ENCODE measurements at places on chromosomes 3 and 15.

DNA sequence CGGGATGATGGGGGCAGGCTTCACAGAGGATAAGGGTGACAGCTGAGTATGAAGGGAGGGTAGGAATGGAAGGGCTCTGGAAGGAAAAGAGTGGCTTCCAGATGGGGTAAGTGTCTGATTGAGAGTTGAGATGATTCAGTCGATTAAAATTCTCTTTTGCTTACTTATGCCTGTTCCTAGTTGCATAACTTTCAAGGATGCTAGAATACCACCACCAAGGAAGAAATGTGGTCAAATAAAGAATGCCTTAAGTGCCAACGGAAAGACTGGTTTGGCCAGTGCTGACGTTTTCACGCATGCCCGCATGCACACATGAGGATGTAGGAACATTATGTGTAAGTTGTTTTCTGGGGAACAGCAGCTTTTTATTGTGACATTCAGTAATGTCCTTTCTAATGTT, 263.4 kb upstream of the WNT5A start:
- DNase-seq = no peak

GRCh38 chr3:46520531-46520930, 22.8 kb downstream of the RTP3 start:
- no peak for DNase-seq

DNA sequence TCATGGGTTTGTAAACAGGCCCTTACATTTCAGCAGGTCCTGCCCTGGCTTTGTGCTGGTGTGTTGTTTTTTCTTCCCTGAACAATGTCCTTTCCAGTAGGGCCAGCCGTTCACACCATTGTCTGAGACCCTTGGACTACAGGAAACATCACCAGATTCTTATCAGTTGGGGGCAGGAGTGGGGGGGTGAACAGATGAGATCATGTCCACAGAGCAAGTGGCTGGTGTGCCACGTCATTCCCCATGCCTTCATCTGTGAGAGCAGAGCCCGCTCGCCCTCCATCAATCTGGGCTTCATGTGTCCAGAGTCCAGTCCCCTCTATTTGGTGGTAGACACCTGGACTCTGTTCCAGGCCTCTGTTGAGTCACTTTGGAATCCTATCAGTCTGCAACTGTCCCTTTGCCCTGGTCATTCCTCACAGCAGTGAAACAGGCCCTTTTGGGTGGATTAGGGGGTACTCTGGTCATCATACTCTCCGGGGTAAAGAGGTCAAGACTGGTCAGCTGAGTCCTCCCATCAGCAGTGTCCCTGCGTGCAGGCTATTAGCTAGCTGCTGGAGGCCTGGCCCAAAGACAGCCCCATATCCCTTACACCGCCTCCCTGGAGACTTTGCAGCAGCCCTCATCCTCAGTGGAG, 15.0 kb downstream of the SEMA3G start:
- no peak for DNase-seq

DNA sequence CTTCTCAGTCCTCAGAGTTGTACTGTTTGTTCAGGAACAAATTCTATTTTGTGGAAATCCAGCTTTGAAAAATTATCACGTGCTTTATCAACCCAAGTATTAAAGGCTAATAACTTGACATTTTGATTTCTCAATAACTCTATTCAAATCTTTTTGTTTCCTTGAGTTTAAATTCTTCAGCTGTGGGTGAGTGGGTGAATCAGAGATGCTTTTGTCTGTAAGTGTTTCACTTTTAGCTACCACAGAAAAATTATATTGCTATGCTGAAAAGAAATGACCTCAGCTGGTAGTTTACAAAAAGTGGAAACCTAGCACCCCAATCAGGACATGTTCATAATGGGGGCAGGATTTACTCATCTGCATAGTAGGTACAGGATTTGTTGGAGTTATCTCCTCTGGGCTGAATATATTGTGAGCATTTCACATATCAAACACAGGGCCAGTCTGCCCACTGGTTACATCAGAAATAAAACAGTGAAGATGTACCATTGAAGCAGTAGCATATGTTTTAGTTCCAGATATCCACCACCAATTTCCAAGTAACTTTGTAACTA, 30.5 kb downstream of the MINDY4B start:
- DNase-seq = no peak

- DNase-seq = no peak
Observed at GRCh38 chr15:57527382-57528091, 64.2 kb upstream of the MYZAP start.

DNA sequence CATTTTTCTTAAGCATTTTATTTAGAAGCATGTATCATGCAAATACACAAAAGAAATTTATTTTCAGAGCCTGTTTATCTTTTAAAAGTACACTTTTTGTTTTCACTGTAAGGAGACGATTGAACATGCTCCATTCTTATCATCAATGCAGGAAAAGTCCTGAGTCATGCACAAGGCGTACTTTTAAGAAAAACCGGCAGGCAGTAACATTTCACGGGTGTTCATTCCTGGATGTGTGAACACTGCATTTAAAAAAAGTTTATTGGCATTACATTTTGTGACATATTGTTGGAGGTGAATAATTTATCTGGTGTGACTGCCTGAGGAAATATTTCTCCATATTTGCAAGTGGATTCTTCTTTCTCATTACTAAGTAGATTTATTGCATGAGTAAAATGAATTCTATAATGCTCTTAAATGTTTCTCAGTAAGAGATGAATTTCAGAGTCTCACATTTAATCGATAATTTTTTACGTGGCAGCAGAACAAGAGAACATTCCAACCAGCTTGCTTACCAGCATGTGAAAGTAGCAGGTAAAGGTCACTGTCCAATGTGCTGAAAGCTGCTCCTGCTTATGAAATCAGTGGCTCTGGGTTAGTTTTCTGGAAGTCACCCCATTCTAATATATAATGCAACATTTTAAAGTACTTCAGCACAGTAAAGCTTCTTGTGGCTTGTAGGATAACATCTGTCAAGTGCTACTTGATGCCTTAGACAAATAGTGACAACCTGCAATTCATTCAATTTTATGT, 87.0 kb downstream of the SV2B start:
- no peak for DNase-seq

GRCh38 chr3:158572766-158573060, 1.7 kb downstream of the MLF1 start:
- DNase-seq = no peak
